MV-4-11 (cell line): ENCODE measurements at places on chromosomes 1 and 21.

DNA sequence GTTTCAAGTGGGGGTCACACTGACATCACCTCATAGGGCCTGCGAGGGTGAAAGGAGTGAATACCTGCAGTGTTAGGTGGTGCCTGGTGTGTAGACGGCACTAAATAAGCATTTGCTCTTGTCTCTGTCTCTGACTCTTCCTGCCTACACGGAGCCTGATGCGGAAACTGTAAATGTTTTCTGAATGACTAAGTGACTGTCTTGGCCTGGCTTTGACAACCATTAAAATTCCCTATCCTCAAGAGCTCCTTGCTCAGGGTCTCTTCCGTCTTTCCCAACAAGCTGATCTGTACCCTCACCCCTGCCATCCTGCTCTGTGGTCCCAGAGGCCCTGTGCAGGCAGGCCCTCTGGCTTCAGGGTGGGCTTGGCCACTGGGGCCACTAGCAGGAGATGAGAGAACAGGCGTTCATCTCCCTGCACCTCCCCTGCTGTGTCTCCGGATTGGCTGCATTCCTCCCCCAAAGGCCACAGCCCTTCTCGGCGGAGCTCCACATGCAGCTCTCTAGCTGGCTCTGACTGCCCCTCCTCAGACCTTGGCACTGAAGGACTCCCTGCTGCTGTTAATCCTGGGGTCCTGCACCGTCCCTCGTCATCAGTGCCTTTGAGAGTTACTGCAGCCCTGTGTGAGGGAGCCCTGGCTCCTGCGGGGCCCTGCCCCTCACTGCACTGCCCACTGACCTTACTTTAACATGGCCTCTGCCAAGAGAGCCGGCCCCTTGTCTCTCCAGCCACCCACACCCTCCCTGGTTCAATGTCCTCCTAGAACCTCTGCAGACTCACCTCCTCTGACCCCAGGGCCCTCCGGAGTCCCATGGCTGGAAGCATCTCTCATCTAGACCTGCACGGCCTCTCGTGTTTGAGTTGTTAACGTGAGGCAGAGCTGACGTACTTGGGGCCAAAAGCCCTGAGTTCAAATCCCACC lies 211.1 kb downstream of the MATN1 start:
- DNase-seq, result no peak

GRCh38 chr1:163845279-163845678 lies 523.5 kb downstream of the NUF2 start:
- no peak for DNase-seq

DNA sequence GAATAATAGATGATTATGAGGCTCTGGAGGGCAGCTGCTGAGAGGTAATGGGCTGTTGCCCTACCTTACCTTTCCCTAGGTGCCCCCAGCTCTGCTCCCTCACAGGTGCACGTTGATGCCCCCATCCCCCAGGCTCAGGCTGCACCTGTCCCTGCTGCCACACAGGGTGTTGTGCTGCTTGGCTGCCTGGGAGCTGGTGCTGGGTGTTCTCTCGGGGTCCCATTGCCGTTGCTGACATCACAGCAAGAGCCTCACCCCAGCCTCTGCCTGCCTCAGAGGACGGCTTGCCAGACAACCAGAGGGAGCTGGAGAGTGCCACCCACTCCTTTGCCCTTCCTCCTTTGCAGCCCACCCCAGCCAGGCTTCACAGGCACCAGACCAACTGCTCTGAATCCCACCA lies 31.4 kb upstream of the DMBX1 start:
- no peak for DNase-seq

GRCh38 chr1:211089536-211089935 lies 44.4 kb downstream of the KCNH1 start:
- DNase-seq, result no peak

DNA sequence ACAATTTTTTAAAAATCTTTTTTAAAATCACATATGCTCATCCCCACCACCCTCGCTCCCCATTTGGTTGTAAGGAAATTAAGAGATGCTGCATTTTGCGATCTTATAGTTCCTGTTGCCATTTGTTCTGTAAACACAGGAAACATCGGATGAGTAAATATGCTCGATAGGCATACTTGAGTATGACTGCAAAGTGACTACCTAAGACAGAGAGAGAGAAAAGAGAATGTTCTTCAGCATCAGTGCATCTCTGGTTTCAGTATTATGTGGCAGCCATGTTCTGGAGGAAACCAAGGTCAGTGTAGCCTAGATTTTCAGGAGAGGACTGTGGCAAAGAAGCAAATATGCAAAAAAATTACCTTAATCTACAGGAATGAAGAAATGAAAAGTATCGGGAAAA lies 265.5 kb upstream of the FMN2 start:
- no peak for DNase-seq

DNA sequence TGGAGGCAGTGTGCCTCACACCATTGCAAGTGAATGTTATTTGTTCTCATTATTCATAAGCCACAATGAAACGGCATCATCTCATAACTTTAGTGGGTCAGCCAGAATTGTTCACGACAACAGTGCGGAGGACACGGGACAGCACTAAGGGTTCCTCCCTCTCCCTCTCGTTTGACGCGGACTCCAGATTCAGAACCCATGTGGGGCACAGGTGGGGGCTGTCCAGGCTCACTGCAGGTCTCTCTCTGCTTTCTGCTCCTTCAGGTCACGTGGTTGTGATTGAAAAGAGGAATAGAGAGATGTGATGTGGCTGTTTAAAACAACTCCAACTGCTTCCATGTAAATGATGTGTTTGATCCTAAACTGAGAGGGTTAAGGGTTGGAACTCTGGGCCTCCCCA lies 13.5 kb downstream of the RUNX1 start:
- no peak for DNase-seq
